Bronchial epithelial cell (primary cell): ENCODE measurements at places on chromosomes 1 and 21. TPM values are rescaled to one million over a fixed set of nuclear protein-coding genes. Genes with fewer than 3 reads are reported as not detected.

HAO2 gene
- total RNA-seq = 0.13 TPM in 1 of 2 replicates, not detected in the other

TEX38 gene
- not detected in 2 replicates for total RNA-seq

CD164L2 gene
- total RNA-seq = 1.1 and 2.9 TPM in 2 replicates

EPS8L3 gene
- not detected in 2 replicates for total RNA-seq

GABRD gene
- not detected in 2 replicates for total RNA-seq

CHRM3 gene
- total RNA-seq = 1.0 and 1.6 TPM in 2 replicates

NUF2 gene
- 0.79 and 1.0 TPM in 2 replicates for total RNA-seq

SLAMF6 gene
- total RNA-seq = not detected in 2 replicates

ERG gene
- under 0.01 TPM in 1 of 2 replicates, not detected in the other for total RNA-seq

CCDC185 gene
- total RNA-seq = not detected in 2 replicates

SDC3 gene
- total RNA-seq = 2.4 and 4.7 TPM in 2 replicates

UBXN10 gene
- total RNA-seq = under 0.01 and 0.13 TPM in 2 replicates

XKR8 gene
- 2.4 and 3.2 TPM in 2 replicates for total RNA-seq

NUP210L gene
- under 0.01 and 0.13 TPM in 2 replicates for total RNA-seq

ZBTB37 gene
- total RNA-seq = 2.9 and 3.8 TPM in 2 replicates

WDR64 gene
- under 0.01 TPM in 1 of 2 replicates, not detected in the other for total RNA-seq

FAM72C gene
- not detected in 2 replicates for total RNA-seq
